ENCODE measurements at places on chromosomes 4 and X.
A peak's percentile ranks its signal among the peaks of the same experiment; 100 is the strongest.

DNA sequence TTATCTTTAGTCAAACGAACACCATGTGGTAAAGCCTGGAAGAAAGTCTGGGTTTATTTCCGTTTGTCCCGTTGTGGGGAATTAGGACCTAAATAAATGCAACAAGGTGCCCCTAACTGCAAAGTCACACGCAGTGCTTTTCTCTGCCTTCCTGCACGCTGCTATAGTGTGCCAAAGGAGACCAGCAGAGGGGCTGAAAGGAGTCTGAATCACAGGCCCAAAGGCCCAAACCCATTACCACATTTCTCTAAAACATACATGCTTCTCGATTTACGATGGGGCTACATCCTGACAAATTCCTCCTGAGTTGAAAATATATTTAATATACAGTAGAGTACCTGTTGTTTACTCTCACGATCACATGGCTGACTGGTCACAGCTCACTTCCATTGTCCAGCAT lies 4.5 kb downstream of the VEGFC start:
- no peak for DNase-seq

DNA sequence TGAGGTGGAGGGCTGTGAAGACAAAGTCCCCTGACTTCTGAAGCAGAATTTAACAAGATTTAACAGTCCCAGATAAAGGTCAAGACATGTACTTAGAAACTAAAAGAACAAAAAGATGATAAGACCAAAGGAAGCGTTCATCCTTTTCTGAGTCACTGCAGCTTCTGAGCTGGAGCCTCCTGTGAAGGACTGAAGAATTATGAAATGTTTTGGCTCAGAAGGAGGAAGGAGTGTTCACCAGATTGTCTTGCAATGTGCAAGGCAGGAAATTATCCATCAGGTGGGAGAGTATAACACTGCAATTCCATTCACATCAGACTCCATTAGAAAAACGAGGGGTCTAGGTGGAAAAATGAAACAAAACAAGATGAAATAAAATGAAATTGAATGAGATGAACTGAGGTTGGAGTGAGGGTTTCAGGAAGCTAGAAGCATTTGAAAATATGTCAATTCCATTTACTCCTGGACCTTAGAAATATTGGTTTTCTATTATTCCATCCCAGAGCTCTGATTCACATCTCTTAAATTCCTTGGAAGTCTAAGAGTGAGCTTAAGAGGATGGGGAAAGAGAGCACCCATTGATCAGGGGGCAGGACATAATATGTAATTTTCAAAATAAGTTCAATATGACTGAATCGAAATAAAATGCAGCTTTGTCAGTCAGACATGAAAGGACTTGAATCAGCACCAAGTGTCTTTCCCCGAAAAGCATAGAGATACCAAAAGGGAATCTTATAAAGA lies 186.1 kb upstream of the LNX1 start:
- DNase-seq, result no peak

DNA sequence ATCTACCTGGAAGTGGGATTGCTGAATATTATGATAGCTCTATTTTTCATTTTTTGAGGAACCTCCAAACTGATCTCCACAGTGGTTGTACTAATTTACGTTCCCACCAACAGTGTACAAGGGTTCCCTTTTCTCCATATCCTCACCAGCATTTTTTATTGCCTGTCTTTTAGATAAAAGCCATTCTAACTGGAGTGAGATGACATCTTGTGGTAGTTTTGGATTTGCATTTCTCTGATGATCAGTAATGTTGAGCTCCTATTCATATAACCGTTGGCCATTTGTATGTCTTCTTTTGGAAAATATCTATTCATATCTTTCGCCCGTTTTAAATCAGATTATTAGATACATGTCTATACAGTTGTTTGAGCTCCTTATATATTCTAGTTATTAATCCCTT lies 101.8 kb downstream of the RASGEF1B start:
- DNase-seq, result no peak

- DNase-seq, result no peak
Measured at GRCh38 chrX:43860646-43861370, 21.4 kb downstream of the MAOB start.

DNA sequence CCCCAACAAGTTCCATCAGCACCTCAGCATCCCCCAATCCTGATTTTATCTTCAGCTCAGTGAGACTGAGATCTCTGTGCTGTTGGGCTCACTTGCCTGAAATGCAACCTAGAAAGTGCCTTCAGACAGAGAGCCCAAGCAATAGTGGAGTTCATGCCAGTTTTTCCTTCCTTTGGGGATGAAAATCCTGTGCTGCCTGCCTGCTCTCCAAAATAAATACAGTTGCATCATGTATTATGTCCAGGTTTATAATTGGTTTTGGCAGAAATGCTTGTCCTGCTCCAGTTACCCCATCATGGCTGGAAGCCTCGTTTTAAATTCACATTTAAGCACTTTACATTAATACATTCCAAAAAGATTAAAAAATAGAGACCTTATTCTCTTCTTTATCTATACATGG lies 1865.5 kb upstream of the TENM3 start:
- DNase-seq, result no peak

DNA sequence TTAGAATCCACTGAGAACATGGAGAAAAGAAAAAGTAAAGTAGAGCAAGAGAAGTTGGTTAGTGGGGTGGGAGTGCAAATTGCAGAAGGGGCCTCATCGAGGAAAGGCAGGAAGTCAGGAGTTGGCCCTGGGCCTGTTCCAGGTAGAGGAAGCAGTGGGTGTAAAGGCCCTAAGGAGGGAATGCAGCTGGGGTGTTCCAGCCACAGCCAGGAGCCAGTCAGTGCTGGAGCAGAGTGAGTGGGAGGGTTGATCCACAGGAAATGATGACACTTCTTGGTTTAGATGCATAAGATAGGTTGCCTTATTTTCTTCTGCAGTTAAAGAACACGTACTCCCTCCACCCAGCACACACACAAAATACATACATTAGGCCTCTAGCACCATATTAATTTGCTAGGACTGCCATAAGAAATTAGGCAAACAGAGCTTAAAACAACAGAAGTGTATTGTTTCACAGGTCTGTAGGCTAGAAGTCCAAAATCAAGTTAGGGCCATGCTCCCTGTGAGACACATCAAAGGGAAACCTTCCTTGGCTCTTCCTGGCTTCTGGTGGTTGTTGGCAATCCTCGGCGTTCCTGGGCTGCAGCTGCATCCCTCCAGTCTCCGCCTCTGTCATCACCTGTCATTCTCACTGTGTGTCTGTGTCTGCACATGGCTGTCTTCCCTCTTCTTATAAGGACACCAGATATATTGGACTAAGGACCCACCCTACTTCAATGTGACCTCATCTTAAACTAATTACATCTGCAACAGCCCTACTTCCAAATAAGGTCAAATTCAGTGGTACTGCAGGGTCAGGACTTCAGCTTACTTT lies 205.9 kb downstream of the AASDH start:
- no peak for DNase-seq

DNA sequence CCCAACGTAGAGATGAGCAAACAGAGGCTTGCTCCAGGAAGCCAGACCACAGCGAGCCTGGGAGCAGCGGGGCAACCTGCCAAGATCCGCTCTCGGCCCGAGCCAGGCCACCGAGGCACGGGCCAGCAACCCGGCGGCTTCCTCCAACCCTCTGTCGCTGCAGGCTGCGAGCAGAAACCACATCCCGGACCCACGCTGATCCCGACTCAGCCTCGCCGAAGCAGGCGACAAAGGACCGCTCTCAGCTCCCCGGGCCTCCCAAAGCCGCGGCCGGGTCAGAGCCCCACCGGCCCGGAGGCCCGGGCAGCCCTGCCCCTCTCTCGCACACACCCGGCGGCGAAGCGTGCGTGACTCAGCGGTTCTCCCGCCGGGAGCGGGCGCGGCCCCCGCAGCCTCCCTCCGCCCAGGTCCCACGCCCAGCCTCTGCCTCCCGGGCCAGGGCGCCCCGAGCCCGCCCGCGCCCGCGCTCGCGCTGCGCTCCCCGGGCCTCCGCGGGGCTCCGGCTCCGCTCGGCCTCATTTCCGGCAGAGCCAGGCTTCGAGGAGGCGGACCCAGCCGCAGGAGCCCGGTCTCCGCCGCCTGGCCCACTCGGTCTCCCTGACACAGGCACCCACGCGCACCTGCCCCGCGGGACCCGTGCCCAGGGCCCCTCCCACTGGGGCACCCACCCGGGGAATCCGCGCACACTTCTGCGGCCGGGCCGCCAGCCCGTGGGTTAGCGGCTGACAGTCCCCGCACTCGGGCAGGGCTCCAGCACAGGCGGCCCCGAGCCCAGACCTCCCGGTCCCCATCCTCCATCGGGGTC lies 1.7 kb downstream of the PPP2R2C start:
- DNase-seq, result peak; percentile 53

DNA sequence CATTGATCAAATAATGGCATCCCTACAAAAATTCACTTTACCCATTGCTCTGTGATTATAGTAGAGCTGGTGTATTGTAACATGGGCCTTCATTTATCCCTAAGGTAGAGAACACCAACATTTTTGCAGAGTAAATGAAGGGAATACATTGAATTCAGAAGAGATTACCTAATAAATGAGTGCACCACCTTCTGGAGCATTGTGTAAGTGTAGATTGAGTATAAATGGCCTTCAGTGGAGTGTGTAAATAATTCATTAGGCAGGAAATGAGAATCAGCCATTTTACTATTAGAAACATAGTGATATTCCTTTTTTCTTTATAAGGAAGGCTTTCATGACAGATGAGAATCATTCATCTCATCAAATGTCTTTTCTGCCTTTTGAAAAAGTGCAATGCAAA lies 155.8 kb downstream of the FAM47B start:
- DNase-seq, result no peak

DNA sequence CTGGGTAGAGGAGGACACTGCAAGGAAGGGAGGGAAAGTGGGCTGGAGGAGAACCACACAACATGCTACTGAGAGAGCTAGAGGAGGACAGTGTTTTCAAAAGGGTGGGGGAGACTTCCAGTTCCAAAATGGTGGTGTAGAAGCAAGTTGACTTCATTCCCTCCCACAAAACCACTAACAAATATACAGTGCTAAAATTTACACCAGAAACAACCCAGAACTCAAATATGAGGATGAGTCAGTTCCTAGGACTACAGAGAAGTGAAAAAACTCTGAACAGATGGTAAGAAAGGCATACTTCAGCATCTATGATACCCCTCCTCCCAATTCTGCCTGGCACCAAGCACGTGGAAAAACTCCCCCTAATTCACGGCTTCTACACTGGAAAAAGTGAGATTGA lies 9.8 kb downstream of the AADAT start:
- no peak for DNase-seq

- no peak for DNase-seq
Measured at GRCh38 chr4:136935305-136935704, 597.0 kb downstream of the PCDH18 start.

DNA sequence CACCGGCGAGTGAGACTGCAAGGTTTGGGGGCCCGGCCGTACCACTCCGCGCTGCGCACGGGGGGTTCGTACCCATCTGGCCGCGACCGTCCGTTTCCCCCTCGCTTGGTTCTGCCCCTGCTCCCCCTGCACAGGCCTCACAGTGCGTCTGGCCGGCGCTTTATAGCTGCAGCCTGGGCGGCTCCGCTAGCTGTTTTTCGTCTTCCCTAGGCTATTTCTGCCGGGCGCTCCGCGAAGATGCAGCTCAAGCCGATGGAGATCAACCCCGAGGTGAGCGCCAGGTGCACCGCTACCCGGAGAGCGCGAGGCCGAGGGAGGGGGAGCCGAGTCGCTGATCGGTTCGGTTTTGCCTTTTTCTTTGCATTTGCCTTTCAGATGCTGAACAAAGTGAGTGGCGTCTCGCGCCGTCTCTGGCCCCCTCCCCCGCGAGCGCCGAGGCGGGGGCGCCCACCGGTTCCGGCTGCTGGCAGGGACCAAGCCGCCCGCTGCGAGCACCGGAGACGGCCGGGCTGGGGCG lies at the start of gene UCHL1:
Gene UCHL1 (plus strand): TSS at position 189 of the 517 bp plus-strand sequence. CDS start 49 bp downstream, at position 238.
- DNase-seq, result peak; percentile 61

DNA sequence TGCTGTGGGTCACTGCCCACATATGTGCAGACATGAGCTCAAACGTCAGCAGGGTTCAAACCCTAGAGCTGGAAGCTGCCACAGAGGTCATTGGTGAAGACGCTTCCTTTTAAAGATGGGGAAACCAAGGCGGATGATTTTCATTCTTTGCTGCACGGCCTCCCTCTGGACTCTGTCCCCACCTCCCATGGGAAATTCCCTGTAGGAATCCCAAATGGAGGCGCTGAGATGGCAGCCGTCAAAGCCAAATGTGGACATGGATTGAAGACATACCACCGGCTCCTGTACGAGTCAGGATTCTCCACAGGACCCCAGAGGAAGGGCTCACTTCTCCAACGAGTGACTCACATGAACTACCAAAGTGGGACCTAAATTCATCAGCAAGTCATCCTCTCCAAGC lies 286.4 kb downstream of the CRLF2 start:
- DNase-seq, result no peak

DNA sequence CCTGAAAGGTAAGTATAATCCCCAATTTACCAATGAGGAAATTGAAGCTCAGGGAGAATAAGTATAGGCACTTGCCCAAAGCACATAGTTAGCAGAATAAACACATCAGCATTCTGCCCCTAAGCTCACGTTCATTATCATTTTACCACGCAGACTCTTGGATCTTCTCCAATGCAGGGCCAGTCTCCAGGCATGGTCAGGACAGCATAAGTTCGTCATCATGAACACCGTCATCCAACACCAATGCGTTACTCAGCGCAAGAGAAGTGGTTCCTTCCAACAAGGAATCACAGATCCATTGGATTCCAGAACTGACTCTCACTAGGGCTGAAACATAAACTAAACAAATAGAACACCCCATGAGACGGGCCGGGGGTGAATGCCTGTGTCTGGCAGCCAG lies 86.5 kb upstream of the GPM6B start:
- DNase-seq, result no peak
